ENCODE measurements at places on chromosomes 11 and 22.

GRCh38 chr11:65432686-65433582 lies 10.3 kb downstream of the NEAT1 start:
- DNase-seq = no peak

- DNase-seq = no peak
Observed at GRCh38 chr11:134224710-134225664, 516 bp downstream of the VPS26B start.

GRCh38 chr22:23922921-23923320 lies 28.7 kb downstream of the MIF start:
- no peak for DNase-seq

GRCh38 chr11:93116641-93117441 lies 81.0 kb downstream of the SLC36A4 start:
- DNase-seq = no peak
